ENCODE measurements at places on chromosomes 4 and X. TPM values are rescaled to one million over a fixed set of nuclear protein-coding genes. Genes with fewer than 3 reads are reported as not detected.

Gene NOX1
- 13.2 TPM for total RNA-seq

DNA sequence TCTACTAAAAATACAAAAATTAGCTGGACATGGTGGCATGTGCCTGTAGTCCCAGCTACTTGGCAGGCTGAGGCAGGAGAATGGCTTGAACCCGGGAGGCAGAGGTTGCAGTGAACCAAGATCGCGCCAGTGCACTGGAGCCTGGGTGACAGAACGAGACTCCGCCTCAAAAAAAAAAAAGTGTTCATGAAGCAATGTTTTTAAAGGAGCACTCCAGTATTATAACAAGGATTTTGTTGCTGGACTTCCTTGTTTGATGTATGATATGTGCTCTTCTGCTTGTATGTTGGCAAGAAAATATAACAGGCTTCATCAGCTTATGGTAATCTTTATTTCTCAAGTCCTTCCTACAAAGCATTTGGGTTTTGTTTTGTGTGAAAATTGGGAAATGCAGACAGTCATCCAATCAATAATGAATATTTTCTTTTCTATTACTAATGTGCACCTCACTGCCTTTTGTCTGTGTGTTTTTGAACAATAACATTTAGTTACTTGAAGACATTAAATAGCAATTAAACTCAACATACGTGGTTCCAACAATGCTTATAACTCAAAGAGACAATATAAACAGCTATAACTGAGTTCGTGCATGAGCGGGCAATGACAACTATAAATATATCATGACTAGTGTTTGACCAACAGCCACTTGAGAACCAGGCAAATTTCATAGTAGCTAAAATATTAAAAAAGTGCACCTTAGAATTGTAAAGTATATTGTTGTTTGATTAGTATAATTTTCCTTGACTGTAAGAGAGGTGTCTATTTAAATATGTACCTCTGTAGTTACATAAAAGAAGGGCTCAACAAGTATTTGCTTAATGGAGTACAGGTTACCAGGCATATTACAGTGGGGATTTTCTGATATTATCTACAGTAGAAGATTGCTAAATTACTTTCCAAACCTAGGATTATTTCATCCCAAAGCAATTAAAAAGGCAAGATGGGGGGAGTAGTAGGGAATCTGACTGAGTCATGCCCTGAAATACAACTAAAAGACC lies 210.7 kb downstream of the PPP3CA start:
- H3K36me3 ChIP-seq = no peaks in the 10 kb centered on the region
- no peak overlapping the region for H3K27ac ChIP-seq
- H3K27me3 ChIP-seq = no peaks in the 10 kb centered on the region

DNA sequence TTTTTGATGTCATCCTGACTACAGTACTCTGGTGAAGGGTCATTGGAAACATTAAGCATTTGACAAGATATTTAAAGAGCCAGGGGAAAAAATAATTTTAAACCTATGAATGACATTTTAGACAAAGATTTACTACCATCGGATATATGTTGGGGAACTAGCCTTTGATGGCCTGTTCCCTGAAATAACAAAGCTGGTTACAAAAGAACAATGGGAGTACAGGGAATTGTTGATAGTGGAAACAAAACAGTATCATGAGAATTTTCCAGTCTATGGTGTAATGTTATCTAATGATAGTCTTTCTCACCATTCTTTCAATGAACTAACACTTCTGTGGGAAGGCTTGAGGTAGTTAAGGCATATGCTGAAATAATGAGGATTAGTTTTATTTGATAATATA lies 125.9 kb upstream of the KLHL4 start:
- no peaks in the 10 kb centered on the region for H3K36me3 ChIP-seq
- no peaks in the 10 kb centered on the region for H3K4me1 ChIP-seq
- H3K27me3 ChIP-seq = no peaks in the 10 kb centered on the region

DNA sequence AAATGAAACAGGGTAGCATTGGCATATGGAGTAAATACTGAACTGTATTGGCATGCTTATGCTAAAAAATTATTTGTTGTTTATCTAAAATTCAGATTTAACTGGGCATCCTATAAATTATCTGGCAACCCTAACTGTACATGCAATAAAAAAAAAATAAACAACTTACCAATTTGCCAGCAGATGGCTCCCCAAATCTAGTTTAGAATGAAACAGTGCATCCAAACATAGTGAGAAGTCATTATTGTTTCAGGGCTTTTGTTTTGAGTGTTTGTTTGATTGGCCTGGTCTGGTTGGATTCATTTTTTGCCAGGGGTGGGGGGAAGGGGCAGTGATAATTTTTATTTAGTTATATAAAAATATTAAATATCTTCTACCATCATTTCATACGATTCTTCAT lies 12.8 kb upstream of the NSUN7 start:
- DNase-seq = no peak
- no peak overlapping the region for H3K4me3 ChIP-seq
- H3K36me3 ChIP-seq = no peaks in the 10 kb centered on the region
- H3K4me1 ChIP-seq = no peaks in the 10 kb centered on the region
- no peaks in the 10 kb centered on the region for H3K27me3 ChIP-seq

GRCh38 chr4:145960012-145960411 lies 21.4 kb upstream of the ZNF827 start:
- H3K27me3 ChIP-seq = no peaks in the 10 kb centered on the region
- no peak overlapping the region for H3K4me3 ChIP-seq
- no peak overlapping the region for H3K27ac ChIP-seq
- DNase-seq = no peak
- H3K36me3 ChIP-seq = no peaks in the 10 kb centered on the region

GRCh38 chrX:119093991-119094735 lies 21.4 kb downstream of the CT47C1 start:
- H3K27ac ChIP-seq = no peak overlapping the region
- no peaks in the 10 kb centered on the region for H3K4me1 ChIP-seq
- H3K36me3 ChIP-seq = no peaks in the 10 kb centered on the region
- no peaks in the 10 kb centered on the region for H3K27me3 ChIP-seq
- DNase-seq = no peak
- no peak overlapping the region for H3K4me3 ChIP-seq

DNA sequence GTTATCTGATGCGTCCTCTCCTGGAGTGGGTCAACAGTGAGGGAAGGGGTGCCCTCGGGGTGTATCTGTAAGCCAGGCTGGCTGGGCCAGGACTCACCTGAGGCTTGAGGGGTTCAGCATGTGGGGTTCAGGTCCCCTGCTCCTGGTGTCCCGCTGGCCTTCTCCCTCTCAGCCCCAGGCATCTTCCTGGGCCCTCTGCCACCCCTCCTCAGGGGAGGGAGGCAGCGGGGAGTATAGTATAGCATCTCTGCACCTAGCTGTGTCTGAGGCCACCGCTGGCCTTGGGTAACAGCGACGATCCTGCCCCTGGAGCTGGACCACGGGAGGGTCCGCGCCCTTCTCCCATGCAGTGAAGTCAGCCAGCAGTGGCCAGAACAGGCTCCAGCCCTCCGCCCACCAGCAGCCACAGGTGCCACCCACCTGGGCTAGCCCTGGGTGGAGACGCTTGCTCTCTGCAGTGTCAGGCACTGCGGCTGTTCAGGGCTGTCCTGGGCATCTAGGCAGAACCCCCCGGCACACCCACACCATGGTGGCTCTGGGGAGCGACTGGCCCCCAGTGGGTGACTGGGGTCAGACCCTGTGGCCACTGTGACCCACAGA lies 110.7 kb upstream of the NKX1-1 start:
- no peak overlapping the region for H3K4me3 ChIP-seq
- H3K27me3 ChIP-seq = no peaks in the 10 kb centered on the region
- DNase-seq = no peak
- H3K4me1 ChIP-seq = no peaks in the 10 kb centered on the region
- no peaks in the 10 kb centered on the region for H3K36me3 ChIP-seq

Gene MAGEC1
- total RNA-seq = not detected

GRCh38 chr4:138611721-138612120 lies 369.6 kb upstream of the SLC7A11 start:
- no peak for DNase-seq
- H3K36me3 ChIP-seq = no peaks in the 10 kb centered on the region
- H3K27me3 ChIP-seq = no peaks in the 10 kb centered on the region
- no peak overlapping the region for H3K27ac ChIP-seq
- H3K4me3 ChIP-seq = no peak overlapping the region

DNA sequence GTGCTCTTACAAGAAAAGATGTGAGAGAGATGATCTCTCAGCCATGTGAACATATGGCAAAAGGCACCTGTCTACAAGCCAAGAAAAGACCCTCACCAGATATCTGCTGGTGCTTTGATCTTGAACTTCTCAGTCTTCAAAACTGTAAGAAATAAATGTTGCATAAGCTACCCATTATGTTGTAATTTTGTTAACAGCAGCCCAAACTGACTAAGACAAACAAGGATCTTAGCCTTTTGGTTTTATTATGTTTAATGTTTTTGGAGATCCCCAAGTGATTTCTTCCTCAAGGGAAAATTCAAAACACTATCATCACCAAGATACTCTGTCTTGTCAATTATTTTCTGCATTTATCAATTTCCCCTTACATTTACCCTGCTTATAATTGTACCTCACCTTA lies 21.8 kb upstream of the CCNI start:
- no peak for DNase-seq
- H3K36me3 ChIP-seq = no peaks in the 10 kb centered on the region
- H3K4me3 ChIP-seq = no peak overlapping the region

DNA sequence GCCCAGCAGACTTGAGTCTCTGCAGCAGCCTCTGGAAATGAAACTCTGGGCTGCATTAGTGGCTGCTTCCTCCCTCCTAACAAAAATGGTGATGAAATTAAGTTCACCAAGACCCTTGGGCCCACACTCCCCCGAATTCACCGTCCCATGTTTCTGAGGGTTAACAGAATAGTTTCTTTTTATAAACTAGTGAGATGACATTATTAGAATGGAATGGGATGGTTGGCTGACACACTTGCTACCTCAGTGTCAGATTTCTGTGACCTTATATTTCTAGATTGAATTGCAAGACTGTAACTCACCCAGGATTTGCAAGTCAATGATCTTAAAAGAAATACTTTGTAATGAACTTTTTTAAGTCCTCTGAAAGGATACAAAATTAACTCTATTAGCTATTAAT lies 127.1 kb downstream of the SHROOM3 start:
- H3K4me3 ChIP-seq = no peak overlapping the region
- H3K4me1 ChIP-seq = peaks cover 17% of the 10 kb centered on the region
- no peaks in the 10 kb centered on the region for H3K27me3 ChIP-seq
- no peak for DNase-seq
- no peak overlapping the region for H3K27ac ChIP-seq
- no peaks in the 10 kb centered on the region for H3K36me3 ChIP-seq

Gene TCEAL7
- total RNA-seq = not detected

DNA sequence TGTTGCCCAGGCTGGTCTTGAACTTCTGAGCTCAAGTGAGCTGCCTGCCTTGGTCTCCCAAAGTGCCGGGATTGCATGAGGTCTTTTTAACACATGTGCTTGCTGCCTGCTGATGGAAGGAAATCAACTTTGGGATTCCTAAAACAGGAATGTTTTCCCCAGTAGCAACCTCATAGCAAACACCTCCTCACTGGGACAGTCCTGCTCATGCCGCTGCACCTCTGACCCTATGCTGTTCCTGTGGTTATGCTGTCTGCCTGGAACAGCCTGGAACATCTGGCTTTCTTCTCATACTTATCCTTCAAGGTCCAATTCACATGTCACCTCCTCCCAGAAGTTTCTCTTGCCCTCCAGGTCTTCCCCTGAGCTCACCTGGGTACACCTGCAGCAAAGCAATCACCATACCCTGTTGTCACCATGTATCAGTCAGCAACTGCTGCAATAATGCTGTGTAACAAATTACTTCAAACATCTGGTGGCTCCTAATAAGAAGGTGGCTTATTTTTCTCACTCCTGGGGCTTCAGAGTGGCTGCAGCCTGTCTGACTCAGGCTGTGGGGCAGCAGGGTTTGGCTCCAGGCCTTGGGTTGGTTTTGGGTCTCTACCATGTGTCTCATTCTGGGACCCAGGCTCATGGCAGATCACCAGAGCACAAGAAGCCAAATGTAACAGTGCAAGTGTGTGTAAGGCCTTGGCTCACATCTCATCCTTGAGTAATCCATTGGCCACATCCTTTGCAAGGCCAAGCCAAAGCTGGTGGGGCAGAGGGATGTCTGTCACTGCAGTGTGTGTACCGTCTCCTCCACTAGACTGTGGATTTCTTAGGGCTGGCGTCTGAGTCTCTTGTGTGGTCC lies 59.4 kb upstream of the SORCS2 start:
- H3K4me1 ChIP-seq = no peaks in the 10 kb centered on the region
- no peak for DNase-seq
- H3K27me3 ChIP-seq = no peaks in the 10 kb centered on the region
- H3K36me3 ChIP-seq = no peaks in the 10 kb centered on the region
- H3K4me3 ChIP-seq = no peak overlapping the region
- H3K27ac ChIP-seq = no peak overlapping the region

Gene PLXNA3
- total RNA-seq = 58.4 TPM

DNA sequence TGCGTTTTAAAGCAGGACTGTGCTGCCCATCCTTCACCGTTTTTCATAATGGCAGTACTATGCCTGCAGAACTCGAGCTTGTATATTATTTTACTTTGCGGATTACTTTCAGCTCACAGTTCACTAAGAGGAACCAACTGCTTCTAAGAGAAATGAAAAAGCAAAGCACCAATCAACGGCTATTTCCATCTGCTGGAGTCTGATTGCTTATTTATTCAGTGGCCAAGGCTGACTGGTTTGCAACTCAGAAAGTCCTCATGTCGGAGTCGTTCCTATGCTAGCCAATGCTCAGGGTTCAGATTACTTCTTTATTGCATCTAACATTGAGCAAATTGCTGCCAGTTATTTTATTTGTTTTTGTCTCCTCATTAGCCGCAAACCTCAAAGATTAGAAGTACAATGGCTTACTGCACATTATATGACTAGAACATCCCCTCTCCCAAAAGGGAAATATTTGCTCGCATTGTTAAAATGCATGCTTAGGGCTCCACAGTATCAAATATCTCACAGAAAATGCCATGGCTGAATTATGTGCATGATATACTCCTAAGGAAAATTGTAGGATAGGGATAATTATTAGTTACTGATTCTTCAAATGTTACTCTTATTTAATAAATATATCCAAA lies 1628.2 kb upstream of the ADGRL3 start:
- no peak overlapping the region for H3K27ac ChIP-seq
- no peak for DNase-seq
- H3K4me1 ChIP-seq = no peaks in the 10 kb centered on the region
- H3K36me3 ChIP-seq = no peaks in the 10 kb centered on the region

Gene AKAP4
- total RNA-seq = not detected

DNA sequence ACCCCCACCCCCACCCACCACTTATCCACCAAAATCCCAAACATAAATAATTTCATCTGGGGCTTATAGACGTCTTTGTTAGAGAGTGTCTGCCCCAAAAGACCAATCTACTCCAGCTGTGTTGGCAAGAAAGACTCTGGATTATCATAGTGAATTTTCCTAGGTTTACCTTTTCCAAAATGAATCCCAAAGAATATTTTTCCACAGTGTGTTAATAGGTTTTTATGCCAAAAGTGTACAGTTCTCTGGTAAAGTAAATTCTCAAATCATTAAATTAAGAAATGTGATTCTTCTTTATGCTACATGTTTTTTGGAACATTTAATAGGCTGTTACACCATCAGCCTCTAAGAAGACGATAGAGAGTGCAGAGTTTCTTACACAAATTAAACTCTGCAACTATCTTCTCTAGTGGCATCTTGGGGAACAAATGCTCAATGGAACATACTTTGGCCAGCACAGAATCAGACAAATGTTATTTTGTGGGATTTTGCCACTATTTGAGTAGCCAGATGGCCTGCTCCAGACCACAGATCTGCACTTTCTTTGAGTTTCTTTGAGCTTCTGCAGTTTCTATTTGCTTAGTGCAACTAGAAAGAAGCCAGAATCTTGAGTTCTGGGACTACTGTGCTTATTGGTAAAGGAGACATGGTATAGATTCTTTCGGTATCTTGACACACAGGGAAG lies 206.0 kb downstream of the KIT start:
- H3K4me1 ChIP-seq = no peaks in the 10 kb centered on the region
- DNase-seq = no peak
- no peaks in the 10 kb centered on the region for H3K36me3 ChIP-seq
- no peak overlapping the region for H3K27ac ChIP-seq
- H3K27me3 ChIP-seq = no peaks in the 10 kb centered on the region
- H3K4me3 ChIP-seq = no peak overlapping the region

Gene ATOH1
- not detected for total RNA-seq
